Activated CD8-positive, alpha-beta memory T cell treated with anti-CD3 and anti-CD28 coated beads for 4 hours (primary cell): ENCODE measurements at places on chromosomes 1 and 21.

GRCh38 chr1:208557046-208557722, 313.0 kb upstream of the PLXNA2 start:
- no peak for DNase-seq

- DNase-seq: no peak
Observed at GRCh38 chr1:67795179-67795912, 37.9 kb downstream of the GNG12 start.

DNA sequence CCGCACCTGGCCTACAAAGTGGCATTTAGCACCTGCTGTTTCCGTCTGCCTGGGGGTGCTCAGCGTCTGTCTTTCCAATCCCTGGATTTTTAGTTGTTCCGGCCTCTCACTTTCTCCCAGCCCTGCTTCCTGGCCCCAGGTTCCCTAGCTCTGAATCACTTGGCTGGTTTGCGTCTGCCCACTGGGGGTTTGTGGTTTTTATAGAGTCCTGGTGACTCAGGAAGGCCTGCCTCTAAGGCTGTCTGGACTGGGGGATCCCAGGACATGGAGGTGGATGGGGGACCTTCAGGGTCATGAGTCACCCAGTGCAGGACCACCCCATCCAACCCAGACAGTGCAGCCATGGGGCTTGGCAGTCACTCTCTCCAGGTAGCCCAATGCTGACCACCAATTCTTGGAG, 53.5 kb downstream of the MRPL37 start:
- no peak for DNase-seq

- peak; percentile 22 for DNase-seq
Observed at GRCh38 chr1:115052454-115053083, 22.9 kb downstream of the TSHB start.

- DNase-seq: no peak
Observed at GRCh38 chr1:28233264-28233606, 406 bp upstream of the DNAJC8 start.

DNA sequence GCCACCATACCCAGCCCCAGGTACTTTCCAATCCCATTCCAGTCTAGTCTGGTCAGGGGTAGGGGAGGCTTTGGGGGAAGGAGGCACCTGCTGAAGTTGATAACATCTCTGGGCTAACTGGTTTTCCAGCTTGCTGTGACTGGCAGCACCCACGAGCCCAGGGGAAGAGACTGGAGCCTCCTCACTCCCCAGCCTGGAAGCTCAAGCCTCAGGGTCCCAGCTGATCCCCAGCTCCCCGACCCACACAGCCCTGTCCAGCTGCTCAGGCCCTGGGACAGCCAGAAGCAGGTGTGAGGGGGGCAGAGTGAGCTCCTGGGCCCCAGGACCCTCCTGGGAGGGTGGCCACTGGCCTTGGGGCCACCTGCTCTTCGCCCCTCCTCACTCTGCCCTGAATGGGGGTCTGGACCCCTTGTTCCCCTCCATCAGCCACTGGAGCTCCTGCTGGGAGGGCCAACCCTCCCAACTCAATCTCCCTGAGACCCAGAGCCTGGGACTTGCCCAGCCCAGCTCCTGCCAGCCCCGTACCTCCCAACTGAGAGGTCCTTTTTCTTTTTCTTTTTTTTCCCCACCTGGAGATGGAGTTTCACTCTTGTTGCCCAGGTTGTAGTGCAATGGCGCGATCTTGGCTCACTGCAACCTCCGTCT, 23.5 kb upstream of the RNU1-4 start:
- DNase-seq: no peak

GRCh38 chr1:23023174-23023845, 4.0 kb downstream of the KDM1A start:
- no peak for DNase-seq

- no peak for DNase-seq
Observed at GRCh38 chr1:193568512-193568911, 382.1 kb upstream of the B3GALT2 start.

DNA sequence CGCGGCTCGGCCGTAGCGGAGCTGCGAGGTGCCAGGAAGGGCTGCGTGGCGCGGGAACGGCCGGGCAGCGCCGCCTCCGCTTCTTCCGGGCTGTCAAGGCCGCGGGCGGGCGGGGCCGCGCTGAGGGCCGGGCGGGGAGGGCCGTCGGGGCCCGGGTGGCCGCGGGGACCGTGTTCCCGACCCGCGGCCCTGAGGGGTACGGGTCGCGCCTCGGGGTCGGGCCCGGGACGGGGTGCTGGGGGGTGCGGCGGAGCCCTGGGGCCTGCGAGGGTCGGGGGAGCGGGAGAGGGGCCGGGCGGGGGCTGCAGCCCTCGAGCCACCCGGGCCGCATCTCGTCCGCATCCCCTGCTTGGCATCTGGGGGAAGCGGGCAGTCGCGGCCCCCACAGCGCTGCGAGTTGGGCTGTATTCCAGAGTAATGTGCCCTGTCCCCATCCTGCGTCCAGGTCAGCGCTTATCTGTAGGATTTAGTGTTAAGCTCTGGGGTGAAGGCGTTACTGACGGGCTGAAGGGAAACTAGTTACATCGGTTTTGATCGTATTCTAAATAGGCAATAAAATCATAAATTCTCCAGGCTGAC, 379 bp downstream of the RER1 start:
- no peak for DNase-seq

DNA sequence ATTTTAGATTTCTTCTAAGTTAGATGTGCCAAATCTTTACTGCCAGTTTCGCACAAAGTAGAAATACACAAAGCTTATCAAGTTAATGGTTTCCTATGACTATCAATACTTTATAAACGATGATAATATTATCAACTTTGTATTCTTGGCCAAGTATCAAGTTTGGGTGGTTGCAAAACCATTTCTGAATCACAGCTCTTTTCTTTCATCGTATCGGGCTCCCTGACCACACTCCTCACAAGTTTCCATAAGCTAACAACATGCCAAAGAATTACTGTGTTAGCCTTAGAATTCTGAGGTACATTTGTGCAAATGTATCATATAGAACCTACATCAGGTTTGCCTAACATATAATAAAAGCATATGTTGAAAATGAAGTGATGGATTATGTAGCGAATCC, 311.0 kb downstream of the KCTD3 start:
- no peak for DNase-seq

GRCh38 chr1:219264561-219264960, 90.9 kb downstream of the LYPLAL1 start:
- no peak for DNase-seq
